Cortex of kidney (tissue), 1 donor: ENCODE measurements at places on chromosomes 7 and 10.

GRCh38 chr7:134328900-134329299 is 12.2 kb upstream of the SLC35B4 start:
- no peak for DNase-seq

- no peak for DNase-seq
Observed at GRCh38 chr7:50348469-50349162, 44.1 kb downstream of the IKZF1 start.

GRCh38 chr10:97572214-97572989 is at the start of gene ANKRD2:
Gene ANKRD2 (plus strand): TSS chr10:97572779. CDS start chr10:97572789, 10 bp downstream.
- peak; percentile 34 for DNase-seq

GRCh38 chr7:108839076-108839475 is 269.4 kb downstream of the DNAJB9 start:
- no peak for DNase-seq
